Hematopoietic multipotent progenitor cell treated with erythropoietin and hydrocortisone succinate and interleukin-3 and kit ligand, for 6 days (in vitro differentiated cells): ENCODE measurements at places on chromosomes 5 and 9.

DNA sequence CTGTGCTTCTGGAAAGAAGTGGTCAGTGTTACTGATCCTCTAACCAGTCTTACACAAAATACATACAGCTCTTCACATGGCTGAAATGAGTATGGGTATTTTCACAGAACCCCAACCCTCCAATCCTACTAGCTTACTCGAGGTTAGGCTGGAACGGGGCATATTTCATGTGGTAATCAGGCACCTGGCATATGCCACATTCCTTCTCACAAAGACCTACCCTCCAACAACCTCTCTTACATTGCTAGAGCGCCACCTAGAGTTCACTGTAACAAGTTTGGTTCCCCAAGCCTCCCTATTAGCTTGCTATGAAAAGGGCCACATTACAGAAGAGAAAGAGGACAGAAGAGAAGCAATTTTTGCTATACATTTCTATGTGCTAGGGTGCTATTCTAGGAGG lies 597.3 kb downstream of the PRELID2 start:
- peak; percentile 77 for DNase-seq

- no peak for DNase-seq
Measured at GRCh38 chr5:96843140-96843539, 33.2 kb upstream of the ERAP2 start.

- no peak for DNase-seq
Measured at GRCh38 chr9:134545215-134545542, 96.4 kb upstream of the COL5A1 start.

GRCh38 chr5:142664636-142665035 lies 21.3 kb downstream of the FGF1 start:
- no peak for DNase-seq

DNA sequence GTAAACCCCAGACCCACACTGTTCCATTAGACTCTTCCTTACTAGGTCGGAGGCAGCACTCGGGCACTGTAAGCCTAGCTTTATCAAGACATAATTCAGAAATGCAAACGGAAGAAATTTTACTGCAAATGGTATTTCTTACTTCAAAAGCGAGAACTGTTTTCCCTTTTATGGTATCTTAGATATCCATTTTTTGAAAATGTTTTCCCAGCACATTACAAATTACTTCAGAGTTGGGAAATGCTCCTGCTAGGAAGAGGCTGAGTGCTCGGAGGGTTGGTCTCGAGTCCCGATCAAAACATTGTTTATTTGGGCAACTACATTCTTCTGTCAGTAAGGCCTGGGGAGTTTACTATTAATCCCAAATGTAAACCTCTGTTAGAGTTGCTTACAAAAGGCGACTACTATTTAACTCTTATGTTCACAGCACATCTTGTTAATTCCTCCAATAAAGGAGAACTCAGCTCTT lies 332.9 kb downstream of the CWC27 start:
- DNase-seq = no peak

GRCh38 chr5:16593628-16594027 lies 23.2 kb downstream of the RETREG1 start:
- no peak for DNase-seq

- DNase-seq = no peak
Measured at GRCh38 chr9:129650680-129651235, 8.8 kb upstream of the ASB6 start.

GRCh38 chr5:5899716-5900115 lies 477.2 kb downstream of the ICE1 start:
- no peak for DNase-seq
